ENCODE measurements at places on chromosomes 3 and 15.
A peak's percentile ranks its signal among the peaks of the same experiment; 100 is the strongest.

DNA sequence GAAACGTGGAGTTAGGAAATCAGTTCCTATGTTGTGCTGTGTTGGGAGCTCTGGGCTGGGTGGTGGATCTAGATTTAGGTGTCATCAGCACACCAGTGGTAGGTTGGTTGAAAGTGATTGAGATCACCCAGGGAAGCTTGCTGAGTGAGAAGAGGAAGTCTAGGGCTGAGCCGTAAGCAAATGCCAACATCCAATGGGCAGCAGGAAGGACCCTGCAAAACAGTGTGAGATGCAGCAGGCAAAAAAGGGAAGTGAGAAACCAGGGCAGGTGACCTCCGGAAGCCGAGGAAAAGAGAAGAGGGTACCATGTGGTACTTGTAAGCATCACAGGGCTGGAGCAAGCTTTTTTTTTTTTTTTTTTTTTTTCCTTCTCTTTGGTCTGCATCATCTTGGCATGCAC lies 15.9 kb upstream of the COPG1 start:
- DNase-seq: no peak

- no peak for DNase-seq
Measured at GRCh38 chr15:73367624-73368300, 996 bp downstream of the HCN4 start.

- DNase-seq: no peak
Measured at GRCh38 chr15:75145027-75145841, 56.4 kb upstream of the C15orf39 start.

- DNase-seq: peak; percentile 71
Measured at GRCh38 chr15:75842722-75843677, at the start of gene UBE2Q2. Gene UBE2Q2, plus strand, starts transcription at chr15:75843447. Its CDS starts 220 bp downstream, at chr15:75843667.

GRCh38 chr15:38647683-38648082 lies 83.1 kb upstream of the RASGRP1 start:
- no peak for DNase-seq

GRCh38 chr15:60477916-60478565 lies 901 bp downstream of the ICE2 start:
- no peak for DNase-seq

DNA sequence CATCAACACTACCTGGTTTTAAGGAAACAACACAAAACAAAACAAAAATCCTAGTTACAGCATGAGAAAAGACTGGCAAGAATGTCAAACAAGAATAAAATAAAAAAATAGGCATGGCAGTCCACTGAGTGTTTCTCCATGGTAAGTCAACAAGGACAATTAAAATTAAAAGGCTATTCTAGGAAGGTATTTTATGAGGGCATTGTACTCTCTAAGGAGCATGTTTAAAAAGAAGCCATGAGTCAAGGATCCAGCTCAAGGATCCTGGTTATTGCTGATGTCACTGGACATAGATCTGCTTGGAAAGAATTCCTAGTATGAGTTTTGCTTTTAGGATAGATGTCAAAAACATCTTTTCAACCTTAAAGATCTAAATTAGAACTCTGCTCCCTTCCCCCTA lies 106.7 kb downstream of the MYO5A start:
- DNase-seq: no peak

GRCh38 chr15:77122576-77122975 lies 51.7 kb upstream of the TSPAN3 start:
- no peak for DNase-seq

DNA sequence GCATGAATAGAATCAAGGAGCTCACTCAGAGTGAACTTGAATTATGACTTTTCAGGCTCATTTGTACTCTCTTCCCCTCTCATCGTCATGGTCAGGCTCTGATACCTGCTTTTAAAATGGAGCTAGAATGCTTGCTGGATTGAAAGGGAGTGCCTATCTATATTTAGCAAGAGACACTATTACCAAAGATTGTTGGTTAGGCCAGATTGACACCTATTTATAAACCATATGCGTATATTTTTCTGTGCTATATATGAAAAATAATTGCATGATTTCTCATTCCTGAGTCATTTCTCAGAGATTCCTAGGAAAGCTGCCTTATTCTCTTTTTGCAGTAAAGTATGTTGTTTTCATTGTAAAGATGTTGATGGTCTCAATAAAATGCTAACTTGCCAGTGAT lies 9.6 kb downstream of the CCNDBP1 start:
- DNase-seq: no peak

DNA sequence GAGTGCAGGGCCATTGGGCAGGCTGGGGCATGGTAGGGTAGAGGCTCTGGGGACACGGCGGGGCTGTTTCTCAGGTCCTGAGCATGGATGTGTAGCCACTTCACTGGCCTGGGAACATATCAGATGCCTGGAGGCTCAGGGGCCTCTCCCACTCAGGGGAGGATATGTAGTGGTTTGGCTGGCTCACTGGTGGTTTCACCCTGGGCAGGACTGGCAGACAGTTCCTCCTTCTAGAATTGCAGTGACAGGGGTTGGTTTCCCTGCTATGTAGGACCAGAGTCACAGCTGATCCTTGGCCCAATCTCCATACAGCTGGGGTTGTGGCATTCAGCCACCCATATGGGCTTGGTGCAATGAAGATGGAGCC lies 4.8 kb upstream of the ARHGAP31 start:
- DNase-seq: no peak

DNA sequence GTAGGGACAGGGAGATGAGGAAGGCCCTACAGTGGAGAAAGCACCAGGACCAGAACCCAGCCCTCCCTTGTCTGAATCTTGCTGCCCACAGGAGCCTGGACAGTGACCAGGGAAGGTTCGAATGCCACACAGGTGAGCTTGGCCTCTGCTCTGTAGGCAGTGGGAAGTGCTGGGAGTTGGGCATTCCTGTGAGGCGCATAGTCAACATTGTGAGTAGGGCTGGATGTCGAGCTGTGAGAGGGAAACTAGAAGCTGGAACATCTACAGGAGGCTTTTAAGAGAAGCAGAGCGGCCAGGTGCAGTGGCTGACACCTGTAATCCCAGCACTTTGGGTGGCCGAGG lies 20.3 kb upstream of the ALAS1 start:
- no peak for DNase-seq

DNA sequence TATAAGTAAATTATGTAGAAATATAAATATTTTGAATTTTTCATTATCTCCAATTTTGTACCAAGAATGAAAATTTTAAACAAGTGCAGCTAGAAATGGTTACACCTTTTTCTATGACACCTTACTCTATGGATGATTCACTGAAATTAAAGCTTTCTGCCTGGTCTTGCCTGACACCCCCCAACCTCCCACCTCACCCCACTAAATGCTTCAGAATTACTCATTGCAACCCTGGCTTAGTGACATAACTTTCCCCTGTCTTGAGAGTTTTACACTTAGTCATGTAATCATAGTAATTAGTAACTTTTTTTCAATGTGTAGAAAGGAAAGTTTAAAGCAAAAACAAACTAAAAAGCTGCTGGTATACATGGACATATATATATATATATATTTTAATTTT lies 42.0 kb upstream of the MEIS2 start:
- DNase-seq: no peak

GRCh38 chr3:113211330-113212149 lies at the start of gene BOC:
Gene BOC, plus strand, starts transcription at chr3:113211557. Its CDS starts 38,246 bp downstream, at chr3:113249803.
- no peak for DNase-seq

DNA sequence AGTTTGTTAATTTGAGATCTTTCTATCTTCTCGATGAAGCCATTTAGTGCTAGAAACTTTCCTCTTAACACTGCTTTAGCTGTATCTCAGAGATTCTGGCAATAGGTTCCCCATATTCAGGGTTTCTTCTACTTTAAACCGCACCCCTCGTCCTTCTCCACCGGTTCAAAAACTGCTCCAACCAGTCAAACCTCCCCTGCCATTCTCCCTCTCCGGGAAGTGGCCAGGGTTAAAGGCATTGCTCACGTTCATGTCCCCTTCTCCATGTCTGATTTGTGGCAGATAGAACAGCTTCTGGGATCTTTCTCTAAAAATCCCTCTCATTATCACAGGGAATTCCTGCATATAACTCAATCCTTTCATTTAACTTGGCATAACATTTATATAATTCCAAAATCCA lies 14.4 kb downstream of the ALDH1L1 start:
- no peak for DNase-seq

DNA sequence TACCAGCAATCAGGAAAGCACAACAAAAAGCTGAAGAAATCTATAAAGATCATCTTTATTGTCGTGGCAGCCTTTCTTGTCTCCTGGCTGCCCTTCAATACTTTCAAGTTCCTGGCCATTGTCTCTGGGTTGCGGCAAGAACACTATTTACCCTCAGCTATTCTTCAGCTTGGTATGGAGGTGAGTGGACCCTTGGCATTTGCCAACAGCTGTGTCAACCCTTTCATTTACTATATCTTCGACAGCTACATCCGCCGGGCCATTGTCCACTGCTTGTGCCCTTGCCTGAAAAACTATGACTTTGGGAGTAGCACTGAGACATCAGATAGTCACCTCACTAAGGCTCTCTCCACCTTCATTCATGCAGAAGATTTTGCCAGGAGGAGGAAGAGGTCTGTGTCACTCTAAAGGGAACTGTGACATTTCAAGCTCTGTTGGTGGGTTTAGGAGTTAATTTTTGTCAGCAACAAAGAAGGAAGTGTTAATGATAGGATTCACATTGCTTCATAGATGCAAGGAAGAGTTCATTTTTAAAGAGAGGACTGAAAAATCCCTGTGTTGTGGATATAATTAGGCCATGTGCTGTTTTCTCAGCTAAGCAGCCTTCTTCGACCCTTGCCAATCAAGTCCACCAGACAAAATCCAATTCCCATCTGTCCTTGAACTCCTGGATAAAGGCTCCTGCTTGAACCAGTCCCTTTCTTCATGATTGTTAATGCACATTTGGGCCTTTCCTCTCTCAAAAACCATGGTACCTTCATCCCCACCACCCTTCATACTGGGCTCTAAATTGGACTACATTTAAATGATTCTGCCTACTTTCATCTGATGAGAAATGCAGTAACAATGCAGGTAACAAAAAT lies 1.2 kb downstream of the GPR15 start:
- DNase-seq: no peak

DNA sequence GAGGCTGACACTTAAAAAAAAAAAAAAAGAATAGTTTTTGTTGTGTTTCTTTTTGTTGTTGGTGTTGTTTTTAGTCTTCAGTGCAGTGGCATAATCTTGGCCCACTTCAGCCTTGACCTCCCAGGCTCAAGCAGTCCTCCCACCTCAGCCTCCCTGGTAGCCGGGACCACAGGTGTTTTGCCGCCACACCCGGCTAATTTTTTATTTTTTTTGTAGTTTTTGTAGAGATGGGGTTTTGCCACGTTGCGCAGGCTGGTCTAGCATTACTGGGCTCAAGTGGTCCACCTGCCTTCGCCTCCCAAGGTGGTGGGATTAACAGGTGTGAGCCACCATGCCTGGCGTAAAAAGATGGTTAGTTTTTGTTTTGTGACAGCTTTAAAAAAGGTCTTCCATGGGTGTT lies 30.1 kb downstream of the IGF1R start:
- no peak for DNase-seq

DNA sequence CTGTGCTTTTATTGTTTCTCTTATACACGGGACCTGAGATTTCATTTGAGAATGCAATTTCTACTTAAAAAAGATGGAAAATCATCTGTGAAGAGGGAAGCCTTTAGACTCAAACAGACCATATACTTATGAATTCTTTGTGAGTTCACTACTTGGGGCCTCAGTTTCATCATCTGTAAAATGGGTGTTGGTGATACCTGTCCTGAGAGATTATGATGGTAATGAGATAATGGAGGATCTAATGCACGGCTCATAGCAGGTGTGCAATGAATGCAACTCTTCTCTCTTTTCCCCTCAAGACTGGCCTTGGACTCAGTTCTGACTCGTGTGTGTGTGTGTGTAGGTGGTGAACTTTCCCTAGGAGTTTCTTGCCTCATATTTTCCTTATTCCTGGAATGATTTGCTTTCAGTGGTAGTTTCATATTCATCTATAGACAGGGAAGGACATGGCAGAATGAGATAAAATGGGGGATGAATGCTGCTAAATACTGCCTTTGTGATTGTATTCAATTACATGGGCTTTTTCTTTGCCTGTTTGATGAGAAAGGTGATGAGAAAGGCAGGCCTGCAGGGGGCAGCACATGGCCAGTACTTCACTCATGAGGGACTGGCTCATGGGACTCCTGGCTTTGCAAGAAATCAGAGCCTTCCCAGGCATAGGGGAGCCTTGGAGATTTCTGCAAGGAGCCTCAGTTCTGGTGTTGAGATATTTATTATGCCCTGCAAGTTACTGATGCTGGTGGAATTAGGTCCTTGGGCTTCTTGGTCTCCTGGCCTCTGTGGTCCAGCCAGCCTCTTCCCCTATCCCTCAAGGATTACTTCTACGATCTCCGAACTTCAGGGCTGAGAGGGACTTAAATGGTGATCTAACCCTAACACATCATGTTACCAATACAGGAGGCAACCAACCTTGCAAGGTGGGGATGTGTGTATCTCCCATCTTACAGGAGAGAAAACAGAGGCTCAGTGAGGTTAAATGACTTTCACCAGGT lies 70.7 kb downstream of the RPLP1 start:
- peak; percentile 38 for DNase-seq

DNA sequence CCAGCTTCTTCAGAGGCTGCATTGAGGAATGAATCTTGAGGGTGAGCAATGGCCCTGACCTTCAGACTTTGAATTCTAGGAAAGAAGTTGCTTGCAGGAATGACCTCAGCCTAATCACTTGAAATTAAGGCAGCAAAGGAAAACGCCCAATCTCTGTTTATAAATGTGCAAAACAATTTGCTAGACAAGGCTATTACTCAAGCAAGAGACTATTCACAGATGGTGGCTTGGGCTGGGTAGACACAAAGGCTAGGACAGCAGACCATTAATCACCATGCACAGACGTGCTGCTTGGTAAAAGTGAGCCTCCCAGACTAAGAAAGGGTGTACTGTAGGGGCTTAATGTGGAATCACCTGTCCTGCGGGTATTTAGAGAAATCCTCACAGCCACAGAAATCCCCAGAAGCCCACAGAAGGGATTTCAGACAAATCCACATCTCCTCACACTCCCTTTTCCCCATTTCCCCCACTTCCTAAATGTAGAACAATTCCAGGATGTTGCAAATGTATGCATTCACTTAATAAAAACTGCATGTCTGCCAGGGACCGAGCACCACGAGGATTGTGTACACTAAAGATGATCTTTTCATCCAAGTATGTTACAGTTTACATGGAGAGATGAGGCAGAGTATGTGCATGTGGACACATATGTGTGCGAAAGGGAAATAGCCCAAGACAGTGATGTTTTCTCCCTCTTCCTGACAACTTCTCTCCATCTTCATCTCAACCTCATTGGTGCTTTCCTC lies 259.5 kb downstream of the THSD4 start:
- no peak for DNase-seq

DNA sequence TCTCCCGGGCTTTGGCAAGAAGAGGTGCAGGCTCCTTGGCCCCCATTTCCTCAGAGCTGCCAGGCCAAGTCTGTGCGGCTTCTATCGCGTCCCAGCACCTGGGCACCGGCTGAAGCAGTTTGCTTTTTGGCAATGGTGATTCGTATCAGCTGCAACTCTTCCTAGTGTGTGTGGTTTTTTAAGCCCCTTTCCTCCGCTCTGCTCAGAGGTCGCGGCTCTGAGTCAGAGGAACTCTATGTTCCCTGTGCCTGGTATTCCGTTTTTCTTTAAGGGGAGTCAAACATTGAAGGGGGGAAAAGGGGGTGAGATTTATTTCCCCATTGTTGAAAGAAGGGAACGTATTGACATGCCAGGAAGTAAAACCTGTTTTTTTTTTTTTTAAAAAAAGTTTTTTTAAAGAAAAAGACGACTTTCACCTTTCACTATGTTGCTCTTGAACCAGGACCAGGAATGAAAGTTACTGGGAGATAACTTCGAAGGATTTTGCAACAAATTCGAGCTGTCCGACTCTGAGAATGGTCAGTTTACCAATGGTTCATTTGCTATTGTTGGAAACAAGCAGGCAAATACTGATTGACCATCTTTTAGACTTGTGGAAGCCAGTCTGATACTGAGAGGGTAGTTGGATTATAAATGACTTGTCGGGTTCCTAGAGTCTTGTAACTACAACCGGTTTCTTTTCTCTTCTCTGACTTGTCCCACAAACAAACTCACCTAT lies 1.1 kb downstream of the ARMC8 start:
- DNase-seq: peak; percentile 25

Measured in CD4-positive, alpha-beta memory T cell (primary cell).